ENCODE measurements at places on chromosomes 2 and 18.

GRCh38 chr18:39062426-39062825 is 1496.8 kb upstream of the CELF4 start:
- no peak for DNase-seq

GRCh38 chr18:66548747-66549146 is 55.1 kb downstream of the CDH19 start:
- DNase-seq = no peak

DNA sequence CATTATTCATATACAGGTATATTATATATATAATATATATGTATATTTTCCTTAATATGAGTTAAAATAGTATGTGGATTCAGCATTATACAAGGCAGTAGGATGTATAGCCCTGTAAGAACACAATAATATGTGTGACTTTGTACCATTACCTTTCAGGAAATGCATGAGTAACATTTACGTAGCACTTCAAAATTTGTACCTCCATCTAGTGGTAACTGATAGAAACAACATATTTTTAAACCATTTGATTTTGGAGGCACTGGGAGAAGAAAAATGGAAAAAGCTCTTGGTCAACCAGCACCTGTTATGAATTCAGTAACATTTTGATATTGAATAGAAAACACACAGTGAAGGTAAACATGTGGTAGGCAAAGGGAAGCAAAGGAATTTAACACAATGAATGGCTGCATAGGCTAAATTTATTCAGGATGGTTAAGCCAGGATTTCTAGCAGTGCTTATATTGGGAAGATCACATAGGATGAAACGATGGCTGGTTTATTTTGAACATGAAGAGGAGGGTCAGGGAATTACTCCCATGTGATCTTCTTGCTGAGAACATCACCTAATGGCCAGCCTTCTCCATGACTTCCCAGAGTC is 565.5 kb downstream of the CCDC85A start:
- DNase-seq = peak; percentile 3

- DNase-seq = no peak
These were observed 57.3 kb downstream of the NEDD4L start for GRCh38 chr18:58101291-58101794.

GRCh38 chr2:240960309-240960970 is 38.0 kb upstream of the SNED1 start:
- DNase-seq = no peak
